Peyer's patch (tissue), 4 donors: ENCODE measurements at places on chromosomes 5 and 9. TPM values are rescaled to one million over a fixed set of nuclear protein-coding genes. Genes with fewer than 3 reads are reported as not detected.

The ABLIM3 gene
- total RNA-seq = 5.3 TPM

The TEX48 gene
- not detected for total RNA-seq

The PCDHGA4 gene
- total RNA-seq = 3.3 TPM

The KLF4 gene
- total RNA-seq = 170 TPM

The PCDHA9 gene
- not detected for total RNA-seq

The OSMR gene
- total RNA-seq = 12.6 TPM

The GMCL2 gene
- total RNA-seq = not detected

The FLT4 gene
- total RNA-seq = 17.3 TPM

The CDX1 gene
- 390 TPM for total RNA-seq

The CMYA5 gene
- 15.7 TPM for total RNA-seq

The TSSK1B gene
- total RNA-seq = not detected

The ZNF454 gene
- total RNA-seq = not detected

The CNTLN gene
- 10.2 TPM for total RNA-seq

- no peaks in the 10 kb centered on the region for H3K4me1 ChIP-seq
- no peak overlapping the region for H3K4me3 ChIP-seq
- no peaks in the 10 kb centered on the region for H3K27me3 ChIP-seq
- no peaks in the 10 kb centered on the region for H3K36me3 ChIP-seq
Observed at GRCh38 chr9:118236625-118237024, 532.4 kb downstream of the TLR4 start.

DNA sequence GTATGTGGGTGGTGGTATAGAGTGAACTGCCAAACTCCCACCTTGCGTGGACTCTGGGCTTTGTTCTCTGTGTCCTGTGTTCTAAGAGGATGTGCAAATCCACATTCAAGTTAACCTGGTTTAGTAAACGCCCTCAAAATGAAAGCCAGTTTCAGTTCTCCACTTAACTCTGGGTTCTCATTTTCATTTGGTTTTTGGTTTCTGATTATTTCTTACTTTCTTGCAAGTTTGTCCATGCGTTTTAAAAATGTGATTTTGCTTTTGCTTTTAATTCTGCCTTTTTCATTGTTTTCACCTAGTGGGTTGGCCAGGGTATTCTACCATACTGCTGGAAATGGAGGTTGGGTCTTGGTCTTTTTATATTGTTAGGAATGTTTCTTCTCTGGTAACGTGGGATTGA, 38.2 kb downstream of the GALNT10 start:
- H3K27ac ChIP-seq = no peak overlapping the region
- H3K4me3 ChIP-seq = no peak overlapping the region
- H3K36me3 ChIP-seq = no peaks in the 10 kb centered on the region
- no peaks in the 10 kb centered on the region for H3K4me1 ChIP-seq

- H3K27me3 ChIP-seq = no peaks in the 10 kb centered on the region
- DNase-seq = no peak
- H3K36me3 ChIP-seq = no peaks in the 10 kb centered on the region
- H3K27ac ChIP-seq = no peak overlapping the region
- no peak overlapping the region for H3K4me3 ChIP-seq
- no peaks in the 10 kb centered on the region for H3K4me1 ChIP-seq
Observed at GRCh38 chr5:43429706-43430105, 17.5 kb upstream of the CCL28 start.

GRCh38 chr9:104868687-104869404, 59.1 kb downstream of the ABCA1 start:
- no peak overlapping the region for H3K4me3 ChIP-seq
- DNase-seq = peak; percentile 61
- H3K27ac ChIP-seq = no peak overlapping the region
- H3K27me3 ChIP-seq = no peaks in the 10 kb centered on the region
- H3K36me3 ChIP-seq = no peaks in the 10 kb centered on the region

GRCh38 chr5:116395631-116396203, 178.9 kb downstream of the SEMA6A start:
- H3K4me1 ChIP-seq = no peaks in the 10 kb centered on the region
- no peak overlapping the region for H3K4me3 ChIP-seq
- H3K36me3 ChIP-seq = no peaks in the 10 kb centered on the region
- H3K27me3 ChIP-seq = no peaks in the 10 kb centered on the region
- H3K27ac ChIP-seq = no peak overlapping the region
- no peak for DNase-seq

- H3K4me3 ChIP-seq = peak overlapping the region; percentile 67
- no peaks in the 10 kb centered on the region for H3K36me3 ChIP-seq
- H3K27me3 ChIP-seq = no peaks in the 10 kb centered on the region
- peak; percentile 59 for DNase-seq
- H3K4me1 ChIP-seq = no peaks in the 10 kb centered on the region
Observed at GRCh38 chr9:93059011-93059714, 662 bp downstream of the SUSD3 start.

DNA sequence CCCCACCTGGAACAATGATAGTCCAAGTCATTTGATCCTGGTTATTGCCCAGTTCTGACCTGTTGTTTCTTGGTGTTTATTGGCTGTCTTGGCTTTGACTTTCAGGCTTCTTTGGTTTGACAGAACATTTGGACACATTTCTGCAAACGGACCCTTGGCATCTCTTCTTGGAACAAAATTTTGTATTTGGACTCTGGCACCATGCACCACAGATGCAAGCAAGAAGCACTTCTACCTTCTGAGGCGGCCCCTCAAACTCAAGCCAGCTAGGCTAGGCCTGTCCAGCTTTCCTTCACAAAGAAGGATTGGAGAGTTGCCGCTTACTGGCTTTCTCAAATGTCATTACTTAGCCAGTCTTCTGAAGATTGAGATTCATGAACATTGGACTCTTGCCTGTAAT, 23.1 kb upstream of the FGF10 start:
- H3K4me3 ChIP-seq = no peak overlapping the region
- H3K36me3 ChIP-seq = no peaks in the 10 kb centered on the region
- H3K4me1 ChIP-seq = no peaks in the 10 kb centered on the region
- no peaks in the 10 kb centered on the region for H3K27me3 ChIP-seq
- DNase-seq = no peak
- no peak overlapping the region for H3K27ac ChIP-seq

- H3K4me3 ChIP-seq = no peak overlapping the region
- no peaks in the 10 kb centered on the region for H3K36me3 ChIP-seq
- no peak for DNase-seq
- H3K27me3 ChIP-seq = no peaks in the 10 kb centered on the region
- H3K27ac ChIP-seq = no peak overlapping the region
Observed at GRCh38 chr5:27269766-27270165, 231.4 kb upstream of the CDH9 start.

DNA sequence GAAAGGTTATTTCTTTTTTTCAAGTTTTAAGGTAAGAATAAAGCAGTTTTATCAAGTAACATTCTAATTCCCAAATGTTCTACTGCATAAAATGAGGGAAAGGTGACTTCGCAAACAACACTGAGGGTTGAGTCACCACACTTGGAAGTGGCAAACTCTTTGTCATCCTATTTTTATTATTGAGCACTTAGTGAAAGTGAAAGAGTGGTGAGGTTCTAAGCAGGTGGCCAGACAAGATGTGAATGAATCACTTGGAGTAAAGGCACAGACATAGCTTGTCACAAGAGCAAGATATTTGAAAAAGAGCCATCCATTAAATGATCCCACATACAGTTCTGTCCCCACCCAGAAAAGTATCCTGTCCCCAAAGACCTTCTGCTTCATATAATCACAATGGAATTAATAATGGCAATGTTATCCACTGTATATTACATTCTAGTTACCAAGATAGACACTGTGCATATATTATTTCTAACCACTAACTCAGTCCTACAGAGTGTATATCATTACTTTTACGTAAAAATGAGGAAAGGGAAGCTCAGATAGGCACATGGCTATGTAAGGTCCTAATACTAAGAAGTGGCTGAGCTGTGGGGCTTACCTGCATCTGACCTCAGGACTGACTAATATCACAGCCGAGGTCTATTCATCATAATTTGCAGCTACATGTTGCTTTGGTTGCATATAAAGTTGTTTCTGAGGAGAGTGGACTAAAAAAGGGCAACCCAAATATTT, 730.4 kb upstream of the MEF2C start:
- H3K4me1 ChIP-seq = no peaks in the 10 kb centered on the region
- no peaks in the 10 kb centered on the region for H3K36me3 ChIP-seq
- DNase-seq = no peak
- H3K4me3 ChIP-seq = no peak overlapping the region
- no peaks in the 10 kb centered on the region for H3K27me3 ChIP-seq
- no peak overlapping the region for H3K27ac ChIP-seq

DNA sequence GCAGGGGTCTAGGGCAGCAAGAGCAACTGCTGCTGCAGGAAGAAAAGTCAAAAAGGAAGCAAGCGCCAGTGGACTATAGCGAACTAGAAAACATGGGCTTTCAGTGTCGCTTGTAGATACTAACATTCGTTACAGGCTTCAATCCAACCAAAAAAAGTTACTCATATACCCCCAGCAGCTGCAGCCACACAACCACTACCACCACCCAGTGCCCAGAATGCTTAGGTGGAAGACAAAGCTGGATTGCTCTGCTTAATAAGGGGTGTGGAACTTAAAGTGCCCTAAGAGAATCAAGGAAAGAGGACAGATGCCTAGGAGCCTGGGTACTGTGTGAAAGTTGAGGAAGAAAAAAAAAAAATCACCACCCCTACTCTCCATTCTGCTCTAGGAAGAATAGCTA, 203.6 kb downstream of the ELAVL2 start:
- H3K27me3 ChIP-seq = no peaks in the 10 kb centered on the region
- H3K27ac ChIP-seq = no peak overlapping the region
- H3K4me1 ChIP-seq = no peaks in the 10 kb centered on the region
- DNase-seq = no peak
- H3K4me3 ChIP-seq = no peak overlapping the region

- H3K4me1 ChIP-seq = no peaks in the 10 kb centered on the region
- H3K27me3 ChIP-seq = no peaks in the 10 kb centered on the region
- no peak overlapping the region for H3K4me3 ChIP-seq
- no peak overlapping the region for H3K27ac ChIP-seq
- DNase-seq = no peak
Observed at GRCh38 chr5:101292199-101292598, 389.1 kb upstream of the ST8SIA4 start.

DNA sequence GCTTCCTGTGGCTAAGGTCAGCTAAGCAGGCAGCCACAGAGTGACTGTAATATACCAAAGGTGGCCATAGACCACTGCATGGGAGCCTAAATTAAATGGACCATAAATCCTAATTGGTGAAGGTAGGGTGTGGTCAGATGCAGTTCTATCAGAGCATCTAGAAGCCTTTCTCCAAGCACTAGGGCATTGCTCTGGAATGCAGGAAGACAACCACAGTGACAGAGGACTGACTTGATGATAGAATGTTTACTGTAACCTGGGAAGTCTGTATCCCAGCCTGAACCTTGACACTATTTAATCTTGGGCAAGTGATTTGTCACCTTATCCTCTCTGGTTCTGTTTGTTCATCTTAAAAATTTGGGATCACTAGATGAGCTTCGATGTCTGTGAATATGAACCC, 2.3 kb downstream of the FBXO38 start:
- H3K27ac ChIP-seq = no peak overlapping the region
- peaks cover 27% of the 10 kb centered on the region for H3K4me1 ChIP-seq
- no peaks in the 10 kb centered on the region for H3K36me3 ChIP-seq
- no peaks in the 10 kb centered on the region for H3K27me3 ChIP-seq
- no peak overlapping the region for H3K4me3 ChIP-seq

DNA sequence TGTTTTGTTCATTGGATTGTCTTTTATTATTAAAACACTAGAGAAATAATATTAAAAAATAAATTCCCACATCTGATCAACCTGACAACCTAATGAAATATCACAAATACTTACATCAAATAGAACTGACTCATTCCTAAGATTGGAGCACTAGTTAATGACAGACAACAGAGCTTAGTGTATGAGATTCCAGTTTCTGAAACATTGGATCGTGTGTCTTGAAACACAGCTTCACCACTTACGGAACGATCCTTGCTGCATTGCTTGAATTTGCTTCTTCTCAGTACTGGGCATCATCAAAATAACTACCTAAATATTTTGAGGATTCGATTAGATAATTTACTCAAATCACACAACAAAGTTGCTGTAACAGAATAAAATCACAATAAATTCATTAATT, 667.2 kb upstream of the CDH18 start:
- no peaks in the 10 kb centered on the region for H3K27me3 ChIP-seq
- H3K36me3 ChIP-seq = no peaks in the 10 kb centered on the region
- no peak for DNase-seq
- H3K4me3 ChIP-seq = no peak overlapping the region

- peaks cover 55% of the 10 kb centered on the region for H3K4me1 ChIP-seq
- H3K36me3 ChIP-seq = no peaks in the 10 kb centered on the region
- peak; percentile 90 for DNase-seq
- no peaks in the 10 kb centered on the region for H3K27me3 ChIP-seq
- peak overlapping the region; percentile 65 for H3K4me3 ChIP-seq
Observed at GRCh38 chr9:35114113-35114839, 1.4 kb downstream of the ATOSB start.

GRCh38 chr9:80146466-80146865, 574.7 kb downstream of the TLE4 start:
- H3K4me3 ChIP-seq = no peak overlapping the region
- no peak for DNase-seq
- H3K27ac ChIP-seq = no peak overlapping the region
- no peaks in the 10 kb centered on the region for H3K36me3 ChIP-seq
- no peaks in the 10 kb centered on the region for H3K27me3 ChIP-seq

DNA sequence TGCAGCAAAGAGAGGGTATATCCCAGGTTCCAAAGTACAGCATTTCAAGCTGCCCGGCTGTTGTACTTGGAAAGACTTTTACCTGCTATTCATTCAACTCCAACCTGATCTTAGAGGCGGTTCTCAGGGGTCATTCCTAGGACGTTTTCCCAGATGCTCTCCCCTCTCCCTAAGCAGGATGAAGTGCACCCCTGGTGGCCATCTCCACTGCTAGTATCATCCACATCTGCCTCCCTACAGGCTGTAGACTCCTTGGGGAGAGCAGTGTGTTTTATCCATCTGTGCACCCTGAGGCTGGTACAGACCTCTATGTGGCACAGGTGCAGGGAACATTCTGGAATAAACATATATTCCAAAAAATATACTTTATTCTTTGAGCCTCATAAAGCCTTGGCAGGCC, 56.8 kb downstream of the PTPN3 start:
- H3K27me3 ChIP-seq = no peaks in the 10 kb centered on the region
- peaks cover 11% of the 10 kb centered on the region for H3K4me1 ChIP-seq
- H3K4me3 ChIP-seq = no peak overlapping the region
- H3K27ac ChIP-seq = no peak overlapping the region

DNA sequence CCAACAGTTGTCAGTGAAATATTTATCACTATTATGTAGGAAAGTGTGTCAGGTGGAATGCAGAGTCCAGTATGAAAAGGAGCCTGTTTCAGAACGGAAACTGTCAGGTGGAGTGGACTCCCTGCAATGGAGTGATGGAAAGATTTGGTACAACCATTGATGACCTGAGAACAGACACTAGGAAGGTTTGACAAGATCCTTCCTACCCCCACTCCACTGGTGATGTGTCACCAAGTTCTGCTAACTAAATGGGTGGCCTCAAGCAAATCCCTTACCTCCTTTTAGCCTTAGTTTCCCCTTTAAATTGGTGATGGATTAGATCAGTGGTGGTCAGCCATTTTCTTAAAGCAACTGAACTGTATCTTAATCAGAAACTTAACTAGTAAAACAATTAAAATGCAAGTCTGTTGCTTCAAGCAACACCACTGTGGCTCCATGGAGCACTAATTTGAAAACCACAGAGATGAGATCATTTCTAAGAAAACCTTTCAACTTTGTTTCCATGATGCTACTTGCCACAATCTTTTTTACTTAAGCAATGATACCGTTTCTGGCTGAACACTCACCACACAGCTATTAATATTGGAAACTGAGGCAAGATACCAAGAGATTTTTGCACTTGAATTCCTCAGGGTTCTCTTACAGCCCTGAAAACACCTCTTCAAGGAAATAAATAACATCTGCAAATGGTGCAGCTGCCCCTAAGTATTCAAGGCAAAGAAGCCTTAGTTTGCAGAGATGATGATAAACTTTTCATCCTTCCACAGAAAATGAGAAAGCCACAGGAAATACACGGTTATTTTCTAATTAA, 140.6 kb downstream of the ERCC6L2 start:
- H3K27ac ChIP-seq = peak overlapping the region; percentile 33
- H3K4me3 ChIP-seq = no peak overlapping the region
- H3K36me3 ChIP-seq = no peaks in the 10 kb centered on the region
- no peak for DNase-seq
